ENCODE measurements at places on chromosomes 6 and 20. TPM values are rescaled to one million over a fixed set of nuclear protein-coding genes. Genes with fewer than 3 reads are reported as not detected.

The SCUBE3 gene
- 1.0 TPM for total RNA-seq

The FKBP1C gene
- total RNA-seq: 1.5 TPM

The NANP gene
- total RNA-seq: 9.5 TPM

The CAP2 gene
- 0.33 TPM for total RNA-seq

The TFAP2D gene
- not detected for total RNA-seq

The CDH26 gene
- total RNA-seq: 0.87 TPM

The KCNQ2 gene
- total RNA-seq: not detected

The KIF25 gene
- not detected for total RNA-seq

The MROH8 gene
- total RNA-seq: 1.4 TPM

The RAD21L1 gene
- total RNA-seq: not detected

The GATA5 gene
- total RNA-seq: not detected

The PGC gene
- not detected for total RNA-seq

The TRIM15 gene
- not detected for total RNA-seq

The MYBL2 gene
- 2.6 TPM for total RNA-seq

The KIAA0408 gene
- not detected for total RNA-seq

The IMPG1 gene
- total RNA-seq: not detected

The HEY2 gene
- total RNA-seq: under 0.01 TPM

The TGIF2 gene
- total RNA-seq: 29.4 TPM

The C20orf144 gene
- under 0.01 TPM for total RNA-seq

The KCNK16 gene
- not detected for total RNA-seq

The PDYN gene
- total RNA-seq: not detected

The C6orf120 gene
- 25.3 TPM for total RNA-seq

The GPR6 gene
- not detected for total RNA-seq

The TMEM244 gene
- not detected for total RNA-seq

The TMEM170B gene
- 1.6 TPM for total RNA-seq

The ARFGAP1 gene
- 35.5 TPM for total RNA-seq

Data from dermis lymphatic vessel endothelial cell (primary cell).